ENCODE measurements at places on chromosomes 16 and 17.

GRCh38 chr16:52518884-52519283 is 28.1 kb downstream of the TOX3 start:
- no peak for DNase-seq

GRCh38 chr17:3582915-3583314 is 25.3 kb upstream of the TRPV3 start:
- no peak for DNase-seq

GRCh38 chr17:5309851-5310250 is 27.8 kb downstream of the RABEP1 start:
- DNase-seq = no peak

DNA sequence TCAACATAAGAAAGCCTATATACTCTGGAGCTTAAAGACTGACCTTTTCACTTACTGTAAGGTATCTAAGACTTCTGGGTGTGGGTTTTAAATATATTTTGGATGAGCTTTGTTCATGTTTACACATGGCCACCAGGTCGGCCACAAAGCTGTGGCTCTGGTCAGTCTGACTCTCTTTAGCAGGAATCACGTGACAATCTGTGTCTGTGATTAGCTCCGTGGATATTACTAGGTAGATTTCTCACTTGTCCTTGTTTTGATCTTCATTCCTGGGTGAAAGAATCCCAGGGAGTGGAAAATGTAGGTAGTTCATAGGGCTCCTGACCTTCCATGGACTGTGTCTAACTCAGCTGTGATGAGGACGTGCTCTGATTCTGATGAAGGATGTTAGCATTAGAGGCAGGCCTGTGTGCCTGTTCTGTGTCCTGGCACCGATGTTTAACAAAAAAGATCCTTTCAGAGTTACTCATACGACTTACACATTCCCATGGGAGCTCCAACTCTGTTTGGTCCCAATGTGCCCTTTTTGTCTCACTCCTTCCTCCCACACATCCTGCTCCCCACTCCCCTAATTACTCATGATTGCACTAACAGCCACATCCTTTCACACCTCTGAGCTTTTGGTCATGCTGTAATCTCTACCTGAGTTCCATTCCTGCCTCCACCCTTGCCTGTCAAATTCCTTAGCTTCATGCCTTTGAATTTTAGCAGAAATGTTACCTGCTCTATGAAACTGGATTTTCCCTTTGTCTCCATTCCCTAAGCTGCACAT is 425.1 kb downstream of the MAF start:
- DNase-seq = no peak

DNA sequence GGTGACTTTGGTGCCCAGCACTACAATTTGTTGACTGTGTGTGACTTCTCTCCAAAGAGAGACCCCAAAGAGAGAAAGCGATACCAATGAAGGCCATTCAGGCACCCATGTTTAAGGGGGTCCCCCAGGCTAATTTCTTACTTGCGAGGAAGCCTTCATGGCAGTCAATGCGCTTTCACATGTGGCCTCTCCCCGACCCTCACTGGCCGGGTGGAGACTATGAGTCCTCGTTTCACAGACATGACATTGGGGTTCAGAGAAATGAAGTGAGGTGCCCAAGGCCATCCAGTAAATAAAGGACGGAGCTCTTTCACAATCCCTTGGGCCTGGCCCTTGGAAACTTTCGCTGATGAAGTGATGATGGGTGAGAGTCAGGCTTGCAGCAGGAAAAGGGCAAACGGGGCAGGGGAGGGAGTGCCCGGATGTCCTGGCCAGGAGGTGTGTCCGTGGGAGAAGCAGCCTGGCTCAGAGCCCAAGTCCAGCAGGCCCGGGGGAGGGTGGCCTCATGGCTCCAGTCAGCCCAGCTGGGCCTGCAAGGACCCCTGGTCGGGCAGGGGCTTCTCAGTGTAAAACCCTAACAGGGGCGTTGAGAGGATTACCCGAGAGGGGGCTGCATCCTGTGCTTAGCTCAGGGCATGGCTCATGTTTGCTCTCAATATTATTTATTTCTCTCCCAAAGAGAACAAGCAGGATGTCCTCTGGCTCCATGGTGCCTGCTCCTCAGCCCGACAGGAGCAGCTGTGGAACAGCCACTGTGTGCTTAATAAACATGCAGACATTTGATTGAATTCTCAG is 14.7 kb downstream of the TBX2 start:
- no peak for DNase-seq

GRCh38 chr17:7651097-7651664 is 455 bp downstream of the ATP1B2 start:
- no peak for DNase-seq

DNA sequence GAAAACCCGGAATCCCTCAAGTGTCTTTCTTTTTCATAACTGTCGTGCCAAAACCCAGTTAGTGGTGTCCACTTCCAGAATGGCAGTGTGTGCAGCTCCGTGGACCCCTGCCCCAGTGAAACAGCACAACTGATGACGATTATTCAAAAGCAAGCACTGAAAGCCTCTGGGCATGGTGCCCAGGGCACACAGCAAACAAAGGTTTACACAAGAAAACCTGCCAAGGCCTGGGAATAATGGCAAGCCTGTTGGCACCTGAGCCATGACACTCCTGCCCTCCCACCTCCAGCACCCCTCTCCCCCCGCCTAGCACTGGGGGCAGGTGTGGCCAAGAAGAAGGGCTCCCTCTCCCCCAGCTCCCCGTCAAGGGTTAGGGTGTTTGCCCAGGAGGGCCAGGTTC is 2.8 kb downstream of the PKMYT1 start:
- no peak for DNase-seq

DNA sequence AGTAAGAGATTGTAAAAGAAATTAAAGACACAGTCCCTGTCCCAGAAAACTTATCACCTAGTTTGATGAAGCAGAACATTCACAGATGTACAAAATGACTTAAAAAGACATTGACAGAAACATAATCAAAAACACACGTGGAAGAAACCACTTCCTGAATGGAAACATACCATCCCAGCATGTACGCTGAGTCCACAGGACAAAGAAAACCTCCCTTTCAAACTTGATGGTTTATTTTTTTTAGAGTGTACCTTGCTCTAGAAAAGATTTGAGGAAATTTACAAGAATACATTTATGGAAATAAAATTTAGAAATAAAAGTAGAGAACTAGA is 140.9 kb downstream of the PMP22 start:
- DNase-seq = no peak

DNA sequence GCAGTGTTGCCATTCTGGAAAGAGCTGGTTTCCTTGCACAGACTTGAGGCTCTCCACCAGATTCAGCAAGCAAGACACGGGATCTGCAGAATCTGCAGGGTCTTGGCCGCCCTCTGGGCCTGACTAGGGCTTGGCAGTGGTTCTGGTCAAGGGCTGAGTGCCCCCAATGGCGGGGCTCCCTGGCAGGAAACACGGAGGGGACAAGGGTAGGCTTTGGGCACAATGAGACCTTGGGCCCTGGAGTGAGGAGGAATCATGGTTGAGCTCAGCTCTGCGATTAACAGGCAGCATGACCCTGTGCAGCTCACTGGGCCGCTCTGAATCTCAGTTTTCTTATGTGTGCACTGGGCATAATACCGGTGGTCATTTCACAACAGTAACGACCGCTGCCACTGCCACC is 249.9 kb downstream of the GSG1L start:
- no peak for DNase-seq

GRCh38 chr16:728131-728889 is 1.4 kb downstream of the HAGHL start:
- no peak for DNase-seq

DNA sequence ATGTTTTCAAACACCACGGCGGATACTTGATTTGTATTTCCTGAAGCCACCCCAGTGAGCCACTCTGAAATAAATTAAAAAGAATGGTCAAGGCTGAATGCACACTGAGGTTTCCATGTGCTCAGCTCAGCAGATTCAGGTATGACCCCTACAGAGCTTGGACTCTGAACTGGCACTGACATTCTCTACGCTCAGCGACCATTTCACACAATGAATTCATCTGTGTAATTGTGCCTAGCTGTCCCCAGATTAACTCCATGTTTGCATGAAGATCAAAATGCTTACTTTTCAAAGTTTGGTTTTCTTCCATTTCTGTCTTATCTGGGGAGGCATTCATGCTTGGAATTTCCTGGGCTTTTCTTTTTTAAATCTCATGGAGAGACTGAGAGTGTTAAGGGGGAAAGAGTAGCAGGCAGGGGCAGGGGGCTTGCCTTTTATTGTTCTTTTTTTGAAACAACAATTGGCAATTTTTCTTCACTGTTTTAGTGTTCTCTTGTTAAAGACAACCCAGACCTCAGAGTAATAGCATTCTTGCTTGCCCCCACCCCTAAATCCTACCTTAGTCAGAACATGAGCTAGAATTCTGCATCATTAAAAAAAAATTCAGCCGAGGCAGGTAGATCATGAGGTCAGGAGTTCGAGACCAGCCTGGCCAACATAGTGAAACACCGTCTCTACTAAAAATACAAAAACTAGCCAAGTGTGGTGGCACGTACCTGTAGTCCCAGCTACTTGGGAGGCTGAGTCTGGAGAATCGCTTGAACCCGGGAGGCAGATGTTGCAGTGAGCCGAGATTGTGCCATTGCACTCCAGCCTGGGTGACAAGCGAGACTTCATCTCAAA is 85.5 kb upstream of the HNF1B start:
- no peak for DNase-seq

DNA sequence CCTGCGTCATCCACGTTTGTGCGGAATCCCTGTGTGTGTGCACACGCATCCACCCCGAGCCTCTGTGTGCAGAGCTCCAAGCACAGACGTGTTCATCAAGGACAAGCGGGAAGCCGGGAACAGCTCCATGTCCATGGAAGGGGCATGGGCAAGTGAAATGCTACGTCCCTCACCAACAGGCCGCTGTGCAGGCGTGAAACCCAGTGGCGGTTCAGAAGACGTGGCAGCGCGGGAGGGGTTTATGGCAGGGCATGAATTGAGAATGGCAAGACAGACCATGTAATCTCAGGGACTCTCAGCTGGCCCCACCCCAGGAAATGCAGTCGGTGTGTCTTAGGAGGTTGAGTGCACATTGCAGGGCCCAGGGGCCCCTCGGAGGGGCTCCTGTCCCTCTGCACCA is 52.7 kb downstream of the TBC1D16 start:
- no peak for DNase-seq

- DNase-seq = no peak
Measured at GRCh38 chr17:72763981-72764380, 328.5 kb downstream of the SLC39A11 start.

GRCh38 chr17:80260069-80260535 is 550 bp upstream of the RNF213 start:
- DNase-seq = peak; percentile 54

- no peak for DNase-seq
Measured at GRCh38 chr17:76038050-76038449, 10.9 kb upstream of the EVPL start.

DNA sequence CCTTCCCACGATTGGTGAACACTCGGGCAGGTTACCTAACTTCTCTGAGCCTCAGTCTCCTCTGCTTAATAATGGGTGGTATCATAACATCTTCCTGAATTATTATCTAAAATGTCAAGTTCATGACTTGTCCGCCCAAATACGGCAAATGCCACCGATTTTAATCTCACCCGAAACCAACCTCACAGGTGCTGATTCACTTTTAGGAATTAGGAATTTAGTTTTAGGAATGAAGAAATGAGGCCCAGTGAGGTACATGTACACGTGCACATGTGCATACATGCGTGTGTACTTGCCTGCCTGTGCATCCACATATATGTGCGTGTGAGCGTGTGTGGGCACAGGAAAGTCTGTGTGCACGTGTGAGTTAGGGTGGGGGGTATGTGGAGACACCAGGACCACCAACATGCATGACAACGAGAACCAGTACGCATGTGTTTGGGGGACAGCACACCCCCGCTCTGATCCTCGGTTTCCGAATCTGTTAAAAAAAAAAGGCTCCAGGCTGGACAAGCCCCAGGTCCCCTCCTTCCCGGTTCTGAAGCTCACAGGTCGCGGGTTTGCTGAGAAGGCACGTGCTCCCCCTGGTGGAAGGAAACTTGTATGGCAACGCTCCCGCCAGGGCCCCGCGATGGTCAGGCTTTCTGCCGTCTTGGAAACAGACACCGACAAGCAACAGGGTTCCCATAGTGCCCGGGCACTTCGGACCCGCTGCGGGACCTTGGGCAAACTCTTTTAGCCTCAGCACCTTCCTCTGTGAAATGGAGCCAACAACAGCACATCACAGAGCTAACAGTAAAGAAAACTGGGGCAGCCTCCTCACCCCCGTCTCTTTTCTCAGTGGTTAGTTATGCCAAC is 219.2 kb downstream of the RBFOX3 start:
- peak; percentile 40 for DNase-seq

- no peak for DNase-seq
Measured at GRCh38 chr16:66263168-66263972, 103.1 kb upstream of the CDH5 start.

- no peak for DNase-seq
Measured at GRCh38 chr17:40992666-40993065, 1.3 kb downstream of the KRTAP3-3 start.

DNA sequence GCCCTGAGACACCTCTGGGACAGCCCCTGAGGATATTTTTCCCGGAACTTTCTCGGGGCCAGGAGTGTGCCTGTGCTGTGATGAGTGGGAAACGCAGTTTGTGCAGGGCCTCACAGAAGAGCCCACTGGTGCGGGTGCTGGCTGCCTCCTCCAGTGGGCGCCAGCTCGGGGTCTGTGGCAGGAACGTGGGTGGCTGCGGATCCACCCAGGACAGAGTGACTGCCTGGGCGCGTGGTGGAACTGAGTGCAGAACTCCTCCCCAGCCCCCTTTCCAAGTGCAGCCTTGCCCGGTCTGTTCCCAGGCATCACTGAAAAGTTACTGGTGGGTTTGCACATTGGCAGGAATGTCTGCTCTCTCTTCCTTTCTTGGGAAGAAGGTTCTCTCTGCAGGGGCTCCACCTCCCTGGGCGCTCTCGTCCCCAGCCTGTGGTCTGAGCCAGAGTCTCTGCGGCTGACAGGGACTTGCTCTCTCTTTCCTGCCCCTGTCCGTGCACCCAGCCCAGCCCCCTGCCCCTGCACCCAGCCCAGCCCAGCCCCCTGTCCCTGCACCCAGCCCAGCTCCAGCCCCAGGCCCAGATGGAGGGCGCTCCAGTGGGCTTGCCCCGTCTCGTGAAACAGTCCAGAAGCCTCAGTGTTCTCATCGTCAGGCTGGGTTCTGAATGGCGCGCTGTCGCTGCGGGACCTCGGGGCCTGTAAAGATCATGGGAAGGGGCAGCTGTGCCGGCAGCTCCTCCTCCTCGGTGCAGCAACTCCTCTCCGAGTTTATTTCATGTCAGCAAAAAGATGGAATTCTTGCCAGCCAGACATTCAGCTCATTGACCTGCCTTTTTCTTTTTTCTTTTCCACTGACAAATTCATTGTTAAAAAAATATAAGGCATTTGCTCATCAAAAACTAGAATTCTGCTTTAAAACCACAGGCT is 117.5 kb downstream of the BANP start:
- DNase-seq = no peak
